ENCODE measurements at places on chromosomes 13 and 19.

DNA sequence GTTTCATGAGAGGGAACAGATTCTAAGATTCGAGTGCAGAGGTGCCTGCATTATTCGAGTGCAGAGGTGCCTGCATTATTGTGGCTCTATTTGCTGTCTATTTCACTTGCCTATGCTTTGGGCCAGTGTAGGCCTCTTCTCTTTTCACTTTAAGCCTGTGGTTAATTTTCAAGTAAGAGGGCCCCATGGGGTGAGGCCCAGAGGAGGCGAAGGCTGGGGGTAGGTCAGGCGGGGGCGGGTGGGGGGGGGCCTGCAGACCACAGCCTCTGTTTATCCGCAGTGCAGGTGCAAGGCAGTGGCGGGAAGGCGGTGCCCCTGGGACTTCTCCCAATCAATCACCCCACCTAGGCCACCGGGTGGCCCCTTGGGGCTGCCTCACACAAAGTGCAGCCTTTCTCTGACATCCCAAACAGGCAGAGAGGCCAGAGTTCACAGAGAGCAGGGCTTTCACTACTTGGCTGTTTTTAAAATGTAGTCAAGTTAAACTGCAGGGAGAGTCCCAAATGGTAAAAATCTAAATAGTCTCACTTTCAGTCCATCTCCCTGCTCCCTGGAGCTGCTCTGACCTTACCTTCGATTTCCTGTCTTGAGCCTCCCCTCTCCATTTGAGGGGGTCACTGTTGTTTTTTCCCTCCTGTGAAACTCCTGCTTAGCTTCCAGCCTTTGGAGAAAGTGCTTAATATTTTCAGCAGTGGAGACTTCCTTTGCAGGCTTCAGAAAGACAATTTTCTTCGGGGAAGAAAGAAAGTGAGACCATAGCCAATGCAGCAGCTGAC, 249.0 kb downstream of the DLEU7 start:
- DNase-seq: no peak

- no peak for DNase-seq
Observed at GRCh38 chr19:18796239-18796638, 5.1 kb upstream of the COMP start.

GRCh38 chr13:56893843-56894242, 246.9 kb upstream of the PRR20A start:
- DNase-seq: no peak

DNA sequence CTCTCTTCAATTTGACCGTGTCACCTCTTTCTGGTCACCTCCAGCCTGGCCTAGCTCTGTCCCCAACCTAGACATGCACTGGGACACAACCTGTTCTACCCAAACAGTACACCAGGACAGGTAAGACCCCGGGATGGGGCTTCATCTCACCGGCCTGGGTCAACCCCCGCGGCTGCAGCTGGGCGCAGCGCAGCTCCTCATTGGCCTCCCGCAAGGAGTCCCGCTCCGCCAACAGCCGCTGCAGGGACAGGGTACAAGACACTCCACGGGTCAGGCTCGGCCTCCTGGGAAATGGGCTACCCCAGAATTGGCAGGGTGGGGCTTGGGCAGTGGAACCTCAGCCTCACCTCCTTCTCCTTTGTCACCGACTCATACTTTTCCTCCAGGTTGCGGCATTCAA, 7.7 kb downstream of the HOOK2 start:
- DNase-seq: no peak

GRCh38 chr13:98657506-98658085, 80.7 kb upstream of the STK24 start:
- no peak for DNase-seq

GRCh38 chr19:29628661-29629385, 22.7 kb downstream of the POP4 start:
- no peak for DNase-seq

- DNase-seq: no peak
Observed at GRCh38 chr13:80441968-80442367, 101.0 kb upstream of the SPRY2 start.

DNA sequence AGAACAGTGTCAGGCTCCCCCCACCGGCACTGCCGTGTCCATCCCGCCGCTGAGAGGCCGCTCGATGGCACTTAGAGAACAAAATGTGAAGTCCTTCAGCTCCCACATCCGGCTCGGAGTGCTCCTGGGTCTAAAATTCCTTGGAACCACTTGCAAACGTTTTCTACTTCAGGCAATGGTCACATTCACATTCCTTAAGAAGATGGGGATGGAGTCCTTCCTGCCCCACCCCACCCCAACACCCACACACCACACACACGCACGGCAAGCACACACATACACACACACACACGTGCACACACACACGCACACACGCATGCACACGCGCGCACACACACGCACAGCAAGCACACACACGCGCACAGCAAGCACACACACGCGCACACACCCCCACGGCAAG, 83.4 kb downstream of the SOX1 start:
- DNase-seq: no peak

GRCh38 chr13:69579351-69579750, 528.3 kb upstream of the ATXN8OS start:
- DNase-seq: no peak

- no peak for DNase-seq
Observed at GRCh38 chr13:111289251-111289650, 31.2 kb upstream of the TEX29 start.

DNA sequence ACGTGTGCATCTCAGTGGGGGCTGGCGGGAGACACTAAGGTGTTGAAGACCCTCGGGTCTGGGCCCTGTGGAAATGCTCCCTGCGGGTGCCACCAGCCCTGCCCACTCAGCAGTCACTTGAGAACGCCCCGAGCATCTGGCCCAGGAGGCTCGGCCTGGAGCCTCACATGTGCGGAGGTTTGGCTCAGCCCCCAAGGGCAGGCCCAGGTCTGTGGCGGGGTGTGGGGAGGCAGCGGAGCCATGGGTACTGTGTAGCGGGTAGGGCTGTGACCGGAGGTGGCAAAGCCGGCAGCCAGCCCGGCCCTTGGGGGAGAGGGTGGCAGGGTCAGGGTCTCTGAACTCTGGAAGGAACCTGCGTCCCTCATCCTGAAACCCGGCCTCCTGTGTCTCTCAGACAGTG, 37.6 kb downstream of the MCF2L start:
- no peak for DNase-seq

DNA sequence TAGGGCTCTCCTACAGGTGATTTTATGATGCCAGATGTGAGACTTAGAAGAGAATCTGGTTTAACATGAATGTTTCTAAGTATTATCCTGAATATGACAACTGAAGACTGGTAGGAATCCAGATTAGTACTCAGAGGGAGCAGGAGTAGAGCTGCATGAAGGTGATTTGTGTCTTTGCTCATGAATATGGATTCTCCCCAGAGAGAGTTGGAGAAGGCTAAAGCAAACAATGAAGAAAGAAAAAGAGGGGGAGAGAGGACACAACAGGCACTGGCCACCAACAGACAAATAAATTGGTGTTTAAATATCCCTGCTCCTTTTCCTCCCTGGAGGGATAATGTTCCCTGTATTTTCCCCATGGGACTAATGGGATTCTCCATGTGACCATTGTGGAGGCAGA, 427.0 kb upstream of the KLF12 start:
- DNase-seq: no peak

GRCh38 chr19:1847348-1847683, 967 bp downstream of the REXO1 start:
- DNase-seq: no peak

DNA sequence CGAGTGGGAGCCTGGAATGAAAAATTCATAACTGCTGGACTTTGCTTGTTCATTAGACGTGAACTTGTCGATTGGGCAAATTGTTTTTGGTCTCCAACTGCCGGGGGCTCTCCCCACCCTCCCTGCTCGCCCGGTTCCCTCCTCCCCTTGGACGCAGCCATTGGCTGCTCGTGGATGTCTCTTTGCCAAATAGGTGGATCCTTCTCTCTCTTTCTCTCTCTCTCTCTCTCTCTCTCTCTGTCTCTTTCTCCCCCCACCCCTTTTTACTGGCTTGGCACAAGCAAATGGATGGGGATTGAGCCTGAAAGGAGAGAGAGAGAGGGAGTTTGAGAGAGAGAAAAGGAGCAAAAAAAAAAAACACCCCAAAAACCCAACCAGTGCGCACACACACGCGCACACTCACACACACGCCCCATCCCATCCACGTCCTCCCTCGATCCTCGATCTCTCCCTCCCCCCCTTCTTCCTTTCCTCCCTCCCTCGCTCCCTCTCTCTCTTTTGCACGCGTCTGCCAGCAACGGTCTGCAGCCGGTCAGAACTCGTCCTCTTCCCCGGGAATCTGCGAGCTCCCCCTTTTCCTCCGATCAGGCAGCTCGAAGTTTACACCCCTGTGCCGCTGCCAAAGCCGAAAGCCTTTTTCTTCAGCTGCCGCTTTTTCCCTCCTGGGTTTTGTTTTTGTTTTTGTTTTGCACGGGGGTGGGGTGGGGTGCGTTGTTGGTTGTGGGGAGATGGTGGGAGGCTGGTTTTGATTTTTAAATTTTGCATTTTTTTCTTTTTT, 27.8 kb downstream of the NFIX start:
- DNase-seq: no peak

- DNase-seq: no peak
Observed at GRCh38 chr19:10818301-10819123, 17.5 kb downstream of the TMED1 start.

DNA sequence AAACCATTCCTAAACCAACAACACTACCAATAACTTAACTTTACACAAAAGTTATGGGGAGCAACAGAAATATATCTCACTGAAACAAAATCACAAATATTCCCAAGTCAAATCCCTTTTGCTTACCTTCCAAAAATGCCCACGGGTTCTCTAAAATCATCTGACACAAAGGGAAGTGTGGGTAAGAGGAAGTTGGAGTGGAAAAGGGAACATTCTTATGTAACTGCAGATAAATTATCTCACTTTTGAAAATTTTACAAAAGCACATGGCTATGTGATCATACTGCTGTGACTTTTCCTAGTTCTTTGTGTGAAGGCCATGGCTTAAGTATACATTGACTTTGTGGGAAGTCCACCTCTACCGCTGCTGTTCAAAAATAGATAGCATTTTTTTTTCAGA, 350.5 kb downstream of the GPC6 start:
- DNase-seq: no peak

DNA sequence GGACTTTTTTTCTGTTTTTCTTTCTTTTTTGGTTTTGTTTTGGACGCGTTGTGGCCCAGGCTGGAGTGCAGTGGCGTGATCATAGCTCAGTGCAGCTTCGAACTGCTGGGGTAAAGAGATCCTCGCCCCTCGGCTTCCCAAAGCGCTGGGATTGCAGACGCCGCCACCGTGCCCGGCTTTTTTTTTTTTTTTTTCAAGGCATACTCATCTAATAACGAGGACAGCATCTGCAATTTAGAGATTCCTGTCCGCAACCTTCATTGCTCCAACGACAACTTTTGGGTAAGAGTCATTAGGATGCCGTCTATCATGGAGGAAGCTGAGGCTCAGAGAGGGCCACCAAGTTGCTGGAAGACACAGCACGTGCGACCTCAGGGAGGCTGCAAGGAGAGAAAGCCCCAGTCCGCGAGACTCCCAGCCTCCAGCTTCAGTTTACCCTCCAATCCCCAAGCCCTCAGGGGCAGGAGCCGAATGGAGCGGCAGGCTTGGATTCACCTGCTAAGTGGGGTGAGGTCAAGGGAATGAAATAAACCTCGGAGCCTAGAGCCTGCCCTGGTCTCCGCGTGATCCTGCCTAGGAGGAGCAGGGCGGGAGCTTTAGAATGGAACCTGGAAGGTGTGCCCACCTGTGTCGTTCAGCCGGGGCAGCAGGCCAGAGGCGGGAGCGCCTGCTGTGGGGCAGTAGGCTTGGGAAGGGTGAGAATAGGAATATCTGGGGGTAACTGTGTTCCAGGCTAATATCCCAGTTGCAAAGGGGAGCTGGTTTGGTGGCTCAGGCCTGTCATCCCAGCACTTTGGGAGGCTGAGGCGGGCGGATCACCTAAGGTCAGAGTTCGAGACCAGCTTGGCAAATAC, 676 bp upstream of the POLRMT start:
- DNase-seq: no peak

- DNase-seq: no peak
Observed at GRCh38 chr13:101569807-101570206, 117.3 kb downstream of the ITGBL1 start.

DNA sequence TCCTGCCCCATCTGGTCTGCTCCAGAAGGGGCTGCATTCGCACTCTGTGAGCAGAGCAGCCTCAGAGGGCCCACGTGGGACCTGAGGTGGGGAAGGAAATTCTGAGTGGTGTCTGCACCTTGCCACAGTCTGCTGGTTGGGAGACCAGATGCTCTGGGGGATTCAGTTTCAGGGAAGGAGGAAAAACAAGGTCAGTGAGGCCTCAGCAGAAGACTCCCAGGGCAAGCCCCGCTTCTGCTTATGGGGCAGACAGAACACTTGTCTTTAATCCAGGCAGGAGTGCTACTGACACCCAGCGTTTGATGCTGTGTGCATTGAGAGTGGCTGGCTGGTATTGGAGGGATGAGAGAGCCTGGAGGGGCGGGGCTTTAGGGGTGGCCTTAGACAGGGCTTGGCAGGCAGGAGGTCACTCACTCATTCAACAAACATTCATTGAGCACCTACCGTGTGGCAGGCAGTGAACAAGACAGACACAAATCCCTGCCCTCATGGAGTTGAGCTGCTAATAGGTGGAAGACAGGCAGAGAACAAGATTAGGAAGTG, 4.9 kb upstream of the CLEC17A start:
- DNase-seq: no peak

- DNase-seq: no peak
Observed at GRCh38 chr19:8224394-8225145, 15.4 kb downstream of the CERS4 start.

DNA sequence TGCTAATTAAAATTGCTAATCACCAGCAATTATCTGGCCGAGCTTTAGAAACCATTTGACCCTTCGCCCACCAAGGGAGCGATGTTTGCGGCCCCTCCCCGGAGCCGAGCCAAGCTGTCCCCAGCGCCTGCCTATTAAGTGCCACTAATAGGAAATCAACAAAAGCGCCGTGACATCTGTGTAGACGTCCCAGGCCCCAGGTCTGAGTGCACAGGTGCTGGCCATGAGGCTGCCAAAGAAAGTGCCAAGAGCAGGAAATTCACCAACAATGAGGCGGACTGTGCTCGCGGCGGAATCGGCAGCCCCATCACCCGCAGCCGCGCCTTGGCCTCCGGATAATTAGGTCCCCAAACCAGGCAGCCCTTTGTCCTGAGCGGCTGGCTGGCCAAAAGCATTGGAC, 44.5 kb upstream of the SPACA7 start:
- no peak for DNase-seq

DNA sequence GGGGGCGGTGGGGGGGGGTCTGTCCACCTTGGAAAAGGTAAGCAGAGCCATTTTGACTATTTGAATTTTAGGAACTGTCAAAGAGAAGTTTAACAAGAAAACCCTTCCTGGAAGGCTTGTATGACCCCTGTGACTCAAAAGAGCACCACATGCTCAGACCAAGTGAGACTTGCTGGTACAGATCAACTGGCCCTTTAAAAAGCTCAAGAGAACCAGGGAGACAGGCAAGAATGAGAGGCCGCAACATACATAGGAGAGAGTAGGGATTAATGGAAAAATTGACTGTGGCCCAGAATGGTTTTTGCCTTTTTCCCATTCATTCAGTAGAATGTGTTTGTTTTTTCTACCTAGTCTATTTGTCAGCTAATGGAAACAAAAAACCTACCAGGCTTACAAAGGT, 26.2 kb upstream of the ATP8A2 start:
- no peak for DNase-seq

GRCh38 chr13:106197496-106197895, 338.0 kb downstream of the EFNB2 start:
- DNase-seq: no peak

Measured in stimulated activated CD4-positive, alpha-beta T cell treated with anti-CD3 and anti-CD28 coated beads, Interleukin-12 subunit alpha, Interleukin-12 subunit beta, amount 100 ng/mL, for 48 hours (primary cell).